ENCODE measurements at places on chromosomes 2 and 18. TPM values are rescaled to one million over a fixed set of nuclear protein-coding genes. Genes with fewer than 3 reads are reported as not detected.

DNA sequence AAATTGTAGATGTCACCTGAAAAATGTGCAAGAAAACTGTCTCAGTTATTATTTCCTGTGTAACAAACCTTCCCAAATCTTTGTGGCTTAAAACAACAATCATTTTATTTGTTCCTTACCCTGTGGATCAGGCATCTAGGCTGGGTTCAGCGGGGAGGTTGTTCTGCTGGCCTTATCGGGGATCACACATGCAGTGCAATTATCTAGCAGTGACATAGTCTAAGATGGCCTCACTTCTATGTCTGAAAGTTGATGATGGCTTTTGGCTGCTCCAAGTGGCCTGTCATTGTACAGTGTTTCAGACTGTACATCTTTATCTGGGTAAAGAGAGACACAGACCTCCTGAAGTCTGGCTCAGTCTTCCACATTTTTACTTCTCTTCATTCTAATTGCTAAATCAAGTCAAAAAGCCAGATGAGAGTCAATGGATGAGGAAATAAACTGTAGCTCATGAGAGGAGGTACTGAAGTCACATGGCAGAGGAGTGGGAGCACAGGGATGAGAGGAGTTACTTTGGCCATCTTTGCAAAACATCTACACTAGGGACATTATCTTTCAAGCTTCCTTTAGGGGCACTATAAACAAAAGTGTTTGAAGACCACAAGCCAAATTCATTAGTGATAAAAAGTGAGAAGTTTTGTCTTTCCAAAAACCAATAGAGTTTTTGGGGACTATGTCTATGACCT is 243.1 kb upstream of the CCDC68 start:
- DNase-seq = no peak

The FSHR gene
- not detected for total RNA-seq

The SERPINB5 gene
- not detected for total RNA-seq

DNA sequence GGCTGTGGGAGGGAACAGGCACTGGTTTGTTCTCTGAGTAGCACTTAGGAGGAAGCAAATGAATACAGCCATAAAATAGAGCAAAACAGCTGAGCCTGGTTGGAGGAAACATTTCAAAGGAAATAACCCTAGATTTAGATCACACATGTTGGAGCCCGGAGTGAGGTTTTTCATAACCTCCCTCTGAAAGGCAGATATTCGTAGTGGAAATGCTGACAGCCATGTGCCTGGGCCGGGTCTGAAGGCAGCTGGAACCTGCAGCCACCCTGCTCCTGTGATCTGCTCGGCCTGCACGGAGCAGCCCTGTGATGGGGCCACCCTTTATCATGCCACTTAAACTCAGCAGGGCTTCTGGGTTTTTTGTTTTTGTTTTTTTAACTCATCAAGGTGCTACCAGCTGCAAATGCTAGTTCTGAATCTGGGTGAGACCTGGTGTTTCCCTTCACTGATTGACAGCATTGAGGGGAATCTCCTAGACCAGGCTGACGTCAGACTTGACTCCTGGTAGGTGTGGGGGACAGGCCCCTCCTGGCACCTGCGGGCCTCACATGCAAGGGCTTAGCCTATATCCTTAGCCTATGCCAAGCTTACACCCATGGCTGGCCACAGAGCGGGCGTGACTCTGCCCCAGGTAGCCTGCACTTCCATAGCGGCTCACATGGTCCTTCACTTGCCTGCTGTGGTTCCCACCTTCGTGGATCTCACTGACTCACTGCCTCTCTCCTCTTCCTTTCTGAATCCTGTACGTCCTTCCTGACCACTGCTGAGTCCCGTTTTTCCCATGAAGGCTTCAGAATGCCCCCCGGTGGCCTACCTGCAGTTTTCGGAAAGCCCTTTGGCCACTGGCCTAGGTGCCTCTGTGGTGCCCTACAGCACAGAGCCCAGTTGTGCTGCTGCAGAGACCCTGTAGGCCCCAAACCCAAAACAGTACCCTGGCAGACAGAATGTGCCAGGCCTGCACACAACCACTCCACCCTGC is 217.3 kb downstream of the SEPTIN10 start:
- no peak for DNase-seq

The CKAP2L gene
- 0.65 TPM for total RNA-seq

GRCh38 chr2:142849820-142850219 is 27.6 kb upstream of the KYNU start:
- no peak for DNase-seq

The PRSS56 gene
- not detected for total RNA-seq

The ZSCAN30 gene
- total RNA-seq = 12.8 TPM

DNA sequence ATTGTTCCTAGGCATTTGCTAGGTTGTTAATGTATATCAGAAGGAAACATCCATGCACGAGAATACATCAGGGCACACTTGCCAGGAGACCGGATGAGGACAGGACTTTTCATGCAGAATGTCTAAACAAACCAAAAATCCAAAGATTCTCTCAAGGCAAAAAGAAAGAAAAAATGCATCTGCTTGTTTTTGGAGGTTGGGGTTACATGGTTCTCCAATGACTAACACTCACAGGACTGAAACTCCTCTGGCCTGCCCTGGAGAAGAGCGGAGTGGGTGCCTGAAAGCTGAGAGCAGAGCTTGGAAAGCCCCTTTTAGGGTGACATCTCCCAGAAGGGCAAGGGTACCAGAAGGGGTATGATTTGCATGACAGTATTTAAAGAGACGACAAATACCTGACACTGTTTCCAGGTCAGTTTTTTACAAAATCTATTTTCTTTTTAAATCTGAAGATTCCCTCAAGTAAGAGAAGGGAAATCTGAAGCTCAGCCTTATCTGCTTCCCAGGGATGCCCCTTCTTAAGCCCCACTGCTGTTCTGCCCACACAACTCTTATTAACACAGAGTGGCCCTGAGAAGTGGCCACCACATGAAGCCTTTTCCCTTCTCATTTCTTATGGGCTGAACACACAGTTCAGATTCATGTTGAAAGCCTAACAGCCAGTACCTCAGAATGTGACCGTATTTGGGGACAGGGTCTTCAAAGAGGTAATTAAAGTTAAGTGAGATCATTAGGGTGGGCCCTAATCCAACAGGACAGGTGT is 216.4 kb downstream of the STK39 start:
- no peak for DNase-seq

- no peak for DNase-seq
These were observed 53.6 kb upstream of the CAB39 start for GRCh38 chr2:230658877-230659652.

DNA sequence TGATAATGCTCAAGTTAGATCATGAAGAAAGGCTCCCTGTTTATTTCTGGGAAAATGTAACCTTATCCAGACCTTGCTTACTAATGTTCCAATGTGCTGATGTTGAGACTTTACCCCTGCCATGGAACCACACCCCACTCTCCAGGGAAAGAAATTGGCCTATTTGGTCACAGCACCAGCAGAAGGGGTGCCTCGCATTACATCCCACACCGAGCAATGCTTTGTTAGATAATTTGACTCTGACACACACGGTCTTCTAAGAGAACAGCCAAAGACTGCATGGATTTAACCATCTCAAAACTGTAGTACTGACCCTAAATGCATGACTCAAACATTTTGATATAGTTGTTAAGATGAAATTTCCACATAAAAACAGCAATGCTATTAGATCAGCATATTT is 152.1 kb upstream of the CCDC150 start:
- no peak for DNase-seq

DNA sequence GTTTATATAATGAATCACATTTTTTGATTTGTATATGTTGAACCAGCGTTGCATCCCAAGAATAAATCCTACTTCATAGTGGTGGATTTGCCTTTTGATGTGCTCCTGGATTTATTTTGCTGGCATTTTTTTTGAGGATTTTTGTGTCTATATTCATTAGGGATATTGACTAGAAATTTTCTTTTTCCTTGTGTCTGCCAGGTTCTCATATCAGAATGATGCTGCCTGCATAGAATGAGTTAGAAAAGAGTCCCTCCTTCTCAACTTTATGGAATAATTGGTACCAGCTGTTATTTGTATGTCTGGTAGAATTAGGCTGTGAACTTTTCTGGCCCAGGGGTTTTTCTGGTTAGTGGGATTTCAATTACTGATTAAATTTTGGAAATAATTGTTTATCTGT is 457.4 kb upstream of the DSEL start:
- DNase-seq = no peak

- DNase-seq = no peak
These were observed 198.7 kb downstream of the MCFD2 start for GRCh38 chr2:46716927-46717326.

The PIEZO2 gene
- 4.8 TPM for total RNA-seq

The MRO gene
- total RNA-seq = 2.3 TPM

- no peak for DNase-seq
These were observed 90.7 kb downstream of the WDPCP start for GRCh38 chr2:63497576-63497975.

- no peak for DNase-seq
These were observed 181.7 kb upstream of the SIX3 start for GRCh38 chr2:44759823-44760222.

DNA sequence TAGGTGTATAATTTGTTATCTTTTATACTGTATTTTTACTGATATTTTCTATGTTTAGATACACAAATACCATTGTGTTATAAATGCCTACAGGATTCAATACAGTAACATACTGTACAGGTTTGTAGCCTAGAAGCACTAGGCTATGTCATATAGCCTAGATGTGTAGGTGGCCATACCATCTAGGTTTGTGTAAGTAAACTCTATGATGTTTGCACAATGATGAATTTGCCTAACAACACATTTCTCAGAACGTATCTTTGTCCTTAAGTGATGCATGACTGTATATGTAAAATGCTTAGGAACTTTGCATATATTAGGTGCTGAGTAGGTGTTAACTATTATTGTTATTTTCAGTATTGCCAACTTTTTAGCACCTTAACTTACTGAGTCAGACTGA is 17.3 kb downstream of the UNC80 start:
- DNase-seq = no peak

GRCh38 chr2:204389856-204390255 is 155.4 kb upstream of the PARD3B start:
- DNase-seq = no peak

- DNase-seq = no peak
These were observed 36.9 kb downstream of the NAPG start for GRCh38 chr18:10562773-10563160.

DNA sequence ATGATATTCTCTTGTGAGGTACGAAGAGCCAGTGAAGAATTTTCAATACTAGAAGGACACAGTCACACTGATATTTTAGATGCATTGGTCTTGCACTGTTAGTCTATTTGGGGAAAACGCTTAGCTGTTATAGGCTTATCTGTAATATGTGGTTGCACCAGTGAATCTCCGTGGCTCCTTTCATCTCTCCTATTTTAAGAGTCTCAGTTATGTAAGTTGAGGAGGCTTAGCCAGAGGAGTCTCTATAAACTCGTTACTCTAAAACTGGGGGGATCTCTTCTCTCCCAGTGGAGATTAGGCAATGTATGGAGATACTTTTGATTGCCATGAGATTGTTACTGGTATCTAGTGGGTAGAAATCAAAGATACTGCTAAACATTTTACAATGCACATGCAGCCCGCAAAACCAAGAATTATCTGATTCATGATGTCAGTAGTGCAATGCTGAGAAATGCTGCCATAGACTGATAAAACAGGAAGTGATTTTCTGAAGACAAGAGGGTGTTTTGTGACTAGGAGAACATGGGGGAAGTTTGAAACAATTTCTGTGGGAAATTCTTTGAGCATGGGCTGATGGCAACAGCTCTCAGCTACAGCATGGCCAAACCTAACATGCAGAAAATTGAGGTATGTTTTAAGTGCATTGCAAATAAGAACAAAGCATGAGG is 339.1 kb downstream of the SOX11 start:
- DNase-seq = no peak

The LRRC30 gene
- not detected for total RNA-seq

The SIX2 gene
- 1.3 TPM for total RNA-seq

DNA sequence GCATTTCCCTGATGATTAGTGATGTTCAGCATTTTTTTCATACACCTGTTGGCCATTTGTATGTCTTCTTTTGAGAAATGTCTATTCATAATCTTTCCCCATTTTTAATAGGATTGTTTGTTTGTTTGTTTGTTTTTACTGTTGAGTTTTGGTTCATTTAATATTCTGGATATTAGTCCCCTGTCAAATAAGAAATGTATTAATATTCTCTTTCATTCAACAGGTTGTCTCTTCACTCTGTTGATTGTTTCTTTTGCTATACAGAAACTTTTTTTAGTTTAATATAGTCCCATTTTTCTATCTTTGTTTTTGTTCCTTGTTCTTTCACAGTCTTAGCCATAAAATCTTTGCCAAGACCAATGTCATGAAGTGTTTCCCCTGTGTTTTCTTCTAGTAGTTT is 22.1 kb downstream of the ACVR1C start:
- DNase-seq = no peak

GRCh38 chr2:33167622-33168245 is 221.0 kb downstream of the LTBP1 start:
- no peak for DNase-seq

The RESP18 gene
- not detected for total RNA-seq

The NMUR1 gene
- 7.4 TPM for total RNA-seq

DNA sequence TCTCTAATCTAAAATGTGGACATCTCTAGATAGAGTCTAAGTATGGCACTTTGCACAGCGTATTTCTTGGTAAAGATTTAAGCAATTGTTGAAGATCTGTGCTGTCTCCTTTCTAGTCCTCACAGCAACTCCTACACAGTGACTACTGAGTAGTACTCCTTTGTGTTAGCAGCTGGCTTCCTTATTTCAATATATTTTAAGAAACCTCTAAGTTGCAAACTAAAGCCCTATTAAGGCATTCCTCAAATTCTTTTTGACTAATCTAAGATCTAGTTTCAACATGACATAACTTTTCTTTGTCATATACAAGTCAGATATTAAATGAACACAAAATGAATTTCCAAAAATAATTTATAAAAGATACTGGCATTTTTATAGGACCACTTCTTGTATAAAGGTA is 121.8 kb upstream of the DNAJC10 start:
- no peak for DNase-seq
